ENCODE measurements at places on chromosomes 6 and 20.

GRCh38 chr6:154030646-154031045 lies 8.4 kb upstream of the OPRM1 start:
- no peak for DNase-seq

- no peak for DNase-seq
Measured at GRCh38 chr6:133613211-133613610, 275.7 kb upstream of the TCF21 start.

GRCh38 chr6:142174703-142175102 lies 27.6 kb downstream of the VTA1 start:
- no peak for DNase-seq

DNA sequence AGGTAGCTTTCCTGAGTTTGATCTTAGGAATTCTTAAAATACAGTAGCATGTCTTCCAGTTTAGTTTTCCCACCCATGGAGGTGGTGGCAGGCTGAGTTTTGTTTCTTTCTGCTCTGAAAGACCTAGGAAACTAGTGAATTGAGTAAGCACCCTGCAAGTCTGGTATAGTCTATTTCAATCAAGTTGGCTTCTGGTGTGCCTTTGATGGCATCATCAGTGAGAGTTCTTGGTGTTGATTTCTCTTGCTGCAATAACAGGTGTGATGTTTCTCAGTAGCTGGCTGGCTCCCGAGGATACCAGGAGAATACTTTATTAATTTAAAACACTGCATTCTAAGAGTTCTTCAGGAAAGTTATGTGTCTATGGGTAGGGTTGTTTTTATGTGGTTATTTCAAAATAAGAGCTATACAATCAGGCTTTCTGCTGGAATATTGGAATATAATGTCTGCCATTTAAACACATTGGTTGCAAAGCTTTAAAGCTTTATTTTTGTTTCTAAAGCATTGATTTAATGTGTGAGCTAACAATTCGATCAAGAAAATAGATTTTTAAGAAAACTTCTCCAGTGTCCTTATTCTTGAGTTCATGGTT lies 19.0 kb downstream of the VAPB start:
- no peak for DNase-seq

DNA sequence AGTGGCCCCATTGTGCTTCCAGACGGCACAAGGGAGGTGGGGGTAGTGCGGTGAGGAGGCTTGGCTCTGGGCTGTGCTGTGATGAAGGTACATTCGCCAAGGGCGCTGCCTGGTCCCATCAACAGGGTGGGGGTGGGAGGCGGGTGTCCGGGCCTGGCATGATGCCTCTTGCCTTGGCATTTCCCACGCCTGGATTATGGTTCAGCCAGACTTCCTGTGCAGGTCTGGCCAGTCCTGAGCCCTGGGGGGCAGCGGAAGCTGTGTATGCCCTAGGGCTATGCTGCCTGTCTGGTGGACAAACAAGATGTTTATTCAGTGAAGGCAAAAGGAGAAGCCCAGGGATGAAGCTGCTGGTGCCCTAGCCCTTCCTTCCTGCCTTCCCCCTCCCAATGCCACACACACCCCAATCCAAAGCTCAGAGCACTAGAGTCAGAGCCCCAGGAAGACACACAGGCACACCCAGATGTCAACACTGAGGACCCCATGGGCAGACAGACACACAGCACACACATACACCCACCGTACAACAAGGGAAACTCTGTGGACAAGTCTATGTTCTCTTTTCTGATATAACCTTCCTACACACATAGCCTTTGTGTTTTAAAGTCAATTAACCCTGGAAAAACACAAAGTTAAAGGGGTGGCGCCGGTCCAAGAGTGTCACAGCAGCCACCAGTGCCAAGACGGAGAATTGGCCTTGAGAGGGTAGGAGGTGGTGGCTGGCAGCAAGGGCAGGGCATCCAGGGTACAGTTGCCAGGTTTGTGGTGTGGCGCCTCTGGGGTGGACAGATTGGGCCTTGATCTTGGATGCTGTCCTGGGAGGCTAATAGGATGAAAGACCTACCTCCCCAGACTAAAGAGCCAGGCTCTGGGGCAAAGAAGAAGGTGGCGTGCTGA lies 54.7 kb upstream of the SAYSD1 start:
- DNase-seq = no peak

DNA sequence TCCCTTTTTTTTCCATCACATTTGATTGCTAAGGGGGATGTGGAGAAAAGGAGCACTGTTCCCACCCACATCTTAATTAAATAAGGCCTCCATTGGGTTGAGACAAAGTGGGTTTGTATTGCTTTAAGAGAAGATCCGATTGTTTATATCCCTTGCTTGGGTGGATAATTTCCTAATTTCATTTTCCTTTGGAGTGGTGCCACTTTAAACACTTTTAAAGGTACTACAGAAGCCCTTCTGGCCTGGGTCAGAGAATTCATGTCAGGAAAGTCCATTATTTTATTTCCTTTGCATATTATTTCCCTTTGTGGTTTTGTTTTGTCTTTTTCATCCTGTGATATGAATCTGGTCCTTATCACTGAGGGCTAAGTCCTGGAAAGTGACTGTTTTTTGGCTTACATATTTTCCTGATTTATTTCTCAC lies 56.9 kb downstream of the PHACTR2 start:
- no peak for DNase-seq

GRCh38 chr6:158907931-158908330 lies 88.8 kb upstream of the EZR start:
- DNase-seq = no peak

GRCh38 chr20:39111359-39112177 lies 149.4 kb downstream of the DHX35 start:
- DNase-seq = no peak

DNA sequence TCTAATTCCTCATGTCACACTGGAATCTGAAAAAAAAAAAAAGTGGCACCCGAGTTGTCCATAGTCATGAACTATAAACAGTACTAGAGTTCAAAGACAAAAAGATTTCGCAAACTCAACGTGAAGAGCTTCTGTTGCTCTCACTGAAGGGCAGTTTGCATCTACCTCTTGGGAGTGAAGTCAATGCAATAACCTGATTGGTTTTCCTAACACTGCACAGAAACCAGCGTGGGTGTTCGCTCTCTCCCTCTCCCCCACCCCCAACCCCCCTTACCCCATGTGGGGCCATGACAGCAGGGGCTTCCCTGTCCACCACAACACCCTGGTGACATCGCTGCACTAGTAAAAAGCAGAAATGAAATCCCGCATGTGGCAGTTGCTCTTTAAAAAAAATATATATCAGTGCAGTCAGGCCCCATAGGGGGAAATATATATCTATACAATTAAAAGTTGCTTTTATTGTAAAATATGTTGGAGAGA lies 66.9 kb downstream of the GMPR start:
- no peak for DNase-seq

DNA sequence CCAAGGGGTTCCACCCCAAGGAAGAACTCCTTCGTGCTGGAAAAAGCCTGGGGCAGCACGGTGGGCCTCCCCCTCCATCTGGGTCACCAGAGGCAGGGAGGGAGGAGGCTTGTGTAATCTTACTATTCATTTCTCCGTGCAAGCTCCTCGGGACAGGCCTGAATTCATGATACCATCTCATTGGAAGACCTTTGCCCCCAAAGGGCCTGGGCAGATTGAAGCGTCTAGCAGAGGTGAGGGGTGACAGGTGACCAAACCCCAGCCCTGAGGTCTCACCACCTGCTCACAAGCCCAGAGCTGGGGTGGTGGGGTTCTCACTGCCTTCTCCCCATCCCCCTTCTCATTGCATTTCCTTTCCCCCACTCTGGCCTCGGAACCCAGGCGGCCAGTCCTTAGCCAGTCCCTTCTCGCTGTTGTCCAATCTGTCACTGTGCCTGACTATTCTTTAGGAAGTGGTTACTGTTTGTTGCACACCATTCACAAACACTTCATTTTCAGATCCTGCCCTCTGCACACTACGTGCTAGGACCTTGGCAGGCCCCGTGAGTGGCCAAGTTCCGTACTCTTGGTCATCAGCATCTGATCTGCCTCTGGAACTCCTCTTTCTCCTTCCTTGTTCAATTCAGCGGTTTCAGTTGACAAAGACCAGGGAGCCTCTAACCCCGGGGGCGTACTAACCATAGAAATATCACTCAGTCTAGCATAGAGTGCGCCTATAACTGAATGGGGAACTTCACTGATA lies 137.1 kb downstream of the LY86 start:
- no peak for DNase-seq

DNA sequence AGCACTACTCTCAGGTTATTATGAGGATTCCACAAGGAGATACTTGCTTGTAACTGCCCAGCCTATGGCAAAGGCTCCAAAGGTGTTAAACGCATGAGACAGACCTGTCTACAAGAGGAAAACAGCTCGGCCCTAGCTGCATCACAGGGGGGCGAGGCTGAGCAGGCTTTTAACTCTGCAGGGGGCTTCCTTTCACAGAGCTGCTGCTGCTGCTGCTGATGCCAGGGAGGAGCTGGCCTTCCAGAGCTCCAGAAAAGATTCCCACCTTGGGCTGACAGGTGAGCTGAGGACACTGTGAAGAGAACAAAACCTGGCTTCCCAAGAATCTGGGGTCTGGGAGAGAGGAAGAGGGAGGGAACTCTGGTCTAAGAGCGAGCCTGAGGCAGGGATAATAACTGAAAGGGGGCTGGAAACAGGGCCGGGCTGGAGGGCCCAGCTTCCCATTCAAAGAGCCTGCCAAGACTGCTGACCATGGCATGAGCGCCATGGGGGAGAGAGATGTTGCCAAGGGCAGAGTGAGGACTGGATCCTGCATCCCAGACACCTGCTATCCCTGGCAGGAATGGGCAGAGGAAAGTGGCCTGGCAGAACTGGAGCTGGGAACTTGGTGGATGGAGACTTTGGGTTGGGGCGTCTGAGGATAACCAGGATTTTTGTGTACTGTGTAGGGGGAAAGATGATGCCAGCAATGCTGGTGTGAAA lies 211.1 kb upstream of the LRFN2 start:
- DNase-seq = no peak

GRCh38 chr6:117817499-117817898 lies 89.6 kb upstream of the SLC35F1 start:
- DNase-seq = no peak

DNA sequence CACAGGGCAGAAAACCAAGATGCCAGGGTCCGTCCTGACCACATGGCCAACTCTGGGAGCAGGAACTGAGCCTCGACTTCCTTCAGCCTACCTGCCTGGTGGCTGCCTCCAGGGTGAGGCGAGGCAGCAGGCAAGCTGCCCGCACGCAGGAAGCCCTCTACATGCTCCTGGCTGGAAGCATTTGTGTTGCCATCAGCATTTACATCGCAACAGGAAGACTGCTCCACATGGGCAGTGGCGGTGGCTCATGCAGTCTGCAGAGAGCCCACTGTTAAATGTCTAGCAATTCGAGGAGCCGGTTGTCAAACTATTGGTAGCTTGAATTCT lies 233.8 kb downstream of the SYNDIG1 start:
- DNase-seq = no peak

GRCh38 chr20:48769069-48769983 lies 58.5 kb downstream of the PREX1 start:
- no peak for DNase-seq

DNA sequence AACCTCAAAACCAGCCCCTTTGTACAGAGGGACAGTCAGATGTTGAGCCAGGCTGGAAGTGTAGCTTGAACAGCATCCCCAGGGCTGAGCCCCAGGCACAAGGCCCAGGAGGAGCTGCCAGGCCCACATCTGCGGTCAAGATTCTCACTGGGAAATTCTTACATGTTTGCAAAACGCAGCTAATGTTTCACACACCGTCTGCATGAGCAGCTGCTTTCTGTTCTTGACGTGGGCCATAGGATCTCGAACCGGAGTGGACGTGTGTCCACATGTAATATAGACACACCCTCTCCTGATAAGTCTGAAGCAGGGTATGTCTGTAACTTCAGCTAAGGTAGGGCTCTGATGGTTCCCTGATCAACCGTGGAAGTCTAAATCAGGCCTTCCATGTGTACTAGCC lies 41.3 kb upstream of the TRAF3IP2 start:
- no peak for DNase-seq

DNA sequence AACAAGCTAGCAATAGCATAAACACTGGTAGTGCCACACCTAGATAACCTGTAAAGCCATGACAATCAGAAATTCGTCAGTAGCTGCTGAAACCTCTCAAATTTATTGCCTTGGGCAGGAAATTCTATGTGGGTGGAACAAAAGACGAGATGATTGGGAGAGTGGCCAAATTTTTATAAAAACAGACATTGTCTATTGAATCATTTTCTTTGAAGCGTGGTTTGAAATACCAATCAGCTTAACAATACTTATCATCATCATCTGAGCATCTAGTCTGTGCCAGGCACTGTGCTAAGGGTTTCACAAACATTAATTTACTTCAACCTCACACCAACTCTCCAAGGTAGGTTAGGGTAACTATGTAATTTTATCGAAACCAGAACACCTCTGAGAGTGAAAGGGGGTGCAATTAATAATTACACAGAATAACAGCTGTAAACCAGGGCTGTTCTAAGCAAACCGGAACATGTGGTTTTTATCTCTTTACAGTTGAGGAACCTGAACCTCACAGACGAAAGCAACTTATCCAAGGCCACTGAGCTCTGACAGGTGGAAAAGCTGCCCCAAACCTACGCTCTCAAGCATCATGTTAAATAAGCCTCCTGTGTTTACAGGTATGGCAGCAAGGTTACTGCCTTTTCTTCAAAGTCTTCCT lies 43.4 kb downstream of the NHSL1 start:
- DNase-seq = no peak

GRCh38 chr6:135159531-135159930 lies 21.6 kb upstream of the MYB start:
- DNase-seq = no peak
